ENCODE measurements at places on chromosomes 12 and 14.

- DNase-seq = no peak
Measured at GRCh38 chr12:28563286-28563685, 373.0 kb downstream of the CCDC91 start.

GRCh38 chr14:22925513-22925912 lies 3.7 kb downstream of the PRMT5 start:
- DNase-seq = no peak

GRCh38 chr12:93043877-93044209 lies 114.7 kb upstream of the EEA1 start:
- DNase-seq = no peak

DNA sequence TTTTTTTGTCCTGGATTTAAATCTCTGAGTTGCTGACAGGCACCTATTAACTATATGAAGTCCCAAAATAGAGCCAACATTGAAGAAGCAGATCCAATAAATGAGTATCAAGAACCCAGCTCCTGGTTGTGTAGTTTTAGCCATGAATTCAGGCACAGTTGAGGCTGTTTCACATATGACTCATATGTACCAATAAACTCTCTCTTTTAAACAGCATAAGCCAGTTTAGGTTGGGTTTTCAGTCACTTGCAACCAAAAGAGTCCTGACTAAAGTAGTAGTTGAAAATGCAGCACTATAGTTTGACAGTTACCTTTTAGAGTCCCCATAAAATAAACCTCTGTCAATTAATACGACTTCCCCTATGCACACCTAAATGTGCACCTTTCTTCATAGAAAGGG lies 389.9 kb downstream of the RPS29 start:
- DNase-seq = no peak

GRCh38 chr14:47606566-47606965 lies 68.8 kb downstream of the MDGA2 start:
- no peak for DNase-seq

- DNase-seq = no peak
Measured at GRCh38 chr14:84493779-84494178, 1036.2 kb upstream of the FLRT2 start.

GRCh38 chr12:127192391-127192790 lies 1074.6 kb upstream of the TMEM132C start:
- no peak for DNase-seq

DNA sequence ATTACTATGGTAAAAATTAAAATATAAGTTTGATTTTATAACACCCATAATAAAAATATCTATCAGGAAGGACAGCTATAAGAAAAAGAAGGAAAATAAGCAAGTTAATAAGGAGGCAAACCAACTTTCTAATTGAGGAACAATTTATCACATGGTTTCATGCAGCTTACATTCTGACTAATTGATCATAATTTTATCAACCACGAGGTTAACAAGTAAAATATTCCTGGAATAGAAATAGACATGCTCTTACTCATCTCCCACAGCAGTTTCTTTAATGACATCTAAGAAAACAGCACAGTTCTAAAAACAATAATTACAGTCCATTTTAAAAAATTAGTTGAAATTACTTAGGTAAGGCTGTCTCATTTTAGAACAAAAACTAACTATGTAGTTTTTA lies 130.8 kb upstream of the KRR1 start:
- no peak for DNase-seq

DNA sequence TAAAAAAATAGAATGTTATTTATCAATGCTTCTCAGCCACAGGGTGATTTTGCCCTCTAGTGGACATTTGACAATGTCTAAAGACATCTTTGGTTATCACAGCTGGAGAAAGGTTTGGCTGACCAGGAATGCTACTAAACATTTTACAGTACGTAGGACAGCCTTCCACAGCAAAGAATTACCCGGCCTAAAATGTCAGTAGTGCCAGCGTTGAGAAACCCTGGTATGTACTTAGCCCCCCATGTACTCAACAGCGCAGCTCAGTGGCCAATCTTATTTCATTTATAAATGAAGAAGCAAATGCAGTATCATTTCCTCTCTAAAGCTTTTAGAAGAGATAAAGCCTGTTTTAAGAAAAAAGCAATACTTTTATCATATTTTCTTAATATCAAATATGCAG lies 5.8 kb downstream of the MARK3 start:
- peak; percentile 48 for DNase-seq

DNA sequence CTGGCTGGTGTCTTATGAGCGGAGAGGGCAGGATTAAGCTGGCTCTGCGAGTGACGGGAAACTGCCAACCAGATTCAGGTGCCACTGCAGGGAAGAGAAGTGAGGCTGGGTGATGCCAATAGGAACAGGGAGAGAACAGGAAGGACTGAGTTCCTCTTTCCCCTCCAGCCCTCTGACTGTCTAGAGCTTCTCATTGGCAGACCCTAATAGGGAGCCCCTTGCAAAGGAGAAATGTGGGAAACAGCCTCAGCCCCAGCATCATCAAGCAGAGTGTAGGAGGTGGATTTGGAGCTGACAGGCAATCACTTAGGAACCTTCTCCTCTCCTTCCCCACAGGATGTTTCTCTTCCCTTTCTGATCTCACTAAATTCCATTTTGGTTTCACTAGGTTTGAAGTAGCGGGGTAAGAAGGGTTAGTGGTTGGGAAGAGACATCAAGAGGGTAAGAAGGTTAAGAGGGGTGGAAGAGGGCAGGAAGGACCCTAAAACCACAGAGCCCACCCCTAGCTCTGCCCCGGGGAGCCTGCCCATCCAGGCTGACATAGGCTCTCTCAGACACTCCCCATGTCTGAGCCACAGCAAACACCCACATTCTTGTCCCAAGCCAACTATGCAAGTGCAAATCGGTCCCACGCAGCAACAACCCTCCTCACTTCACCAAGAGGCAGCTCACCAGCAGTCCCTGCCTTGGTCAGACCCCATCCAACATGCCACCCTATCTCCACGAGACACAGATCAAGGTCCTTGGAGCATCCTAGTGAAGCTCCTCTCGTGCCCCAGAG lies 111.1 kb downstream of the STAB2 start:
- no peak for DNase-seq

DNA sequence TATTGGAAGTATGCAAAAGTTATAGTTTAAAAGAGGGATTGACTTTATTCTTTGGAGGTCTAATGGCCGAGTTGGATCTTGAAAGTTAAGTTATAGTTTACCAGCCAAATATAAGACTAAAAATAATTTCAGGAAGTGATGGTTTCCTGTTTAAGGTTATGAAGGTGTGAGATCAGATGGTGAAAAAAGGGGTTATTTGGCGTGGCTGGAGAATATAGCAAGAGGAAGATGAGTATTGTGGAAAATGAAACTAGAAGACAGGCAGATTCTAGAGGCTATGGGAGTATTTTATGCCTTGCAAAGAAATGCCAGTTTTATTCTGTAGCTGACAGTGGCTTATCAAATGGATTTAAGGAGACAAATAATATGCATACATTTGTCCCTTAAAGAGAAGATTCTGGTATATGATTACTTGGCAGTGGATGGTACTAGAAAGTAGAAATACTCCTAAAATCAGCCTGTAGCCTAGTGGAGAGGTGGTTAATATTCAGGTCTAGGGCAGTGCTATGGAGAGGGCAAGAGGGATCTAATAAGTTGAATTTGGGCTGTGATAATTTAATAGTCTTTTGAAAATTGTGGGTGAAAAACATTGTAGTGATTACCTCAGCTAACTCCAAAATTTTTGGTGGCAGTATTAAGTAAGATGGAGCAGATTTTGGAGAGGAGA lies 1091.8 kb upstream of the ATXN7L3B start:
- no peak for DNase-seq

DNA sequence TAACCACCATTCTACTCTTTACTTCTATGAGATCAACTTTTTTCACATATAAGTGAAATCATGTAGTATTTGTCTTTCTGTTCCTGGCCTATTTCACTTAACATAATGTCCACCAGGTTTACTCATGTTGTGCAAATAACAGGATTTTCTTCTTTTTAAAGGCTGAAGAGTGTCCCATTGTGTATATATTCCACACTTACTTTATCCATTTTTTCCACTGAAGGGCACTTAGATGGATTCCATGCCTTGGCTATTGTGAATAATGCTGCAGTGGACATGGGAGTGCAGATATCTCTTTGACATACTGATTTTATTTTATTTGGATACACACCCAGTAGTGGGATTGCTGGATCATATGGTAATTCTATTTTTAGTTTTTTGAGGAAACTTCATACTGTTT lies 181.1 kb upstream of the HMGA2 start:
- no peak for DNase-seq

DNA sequence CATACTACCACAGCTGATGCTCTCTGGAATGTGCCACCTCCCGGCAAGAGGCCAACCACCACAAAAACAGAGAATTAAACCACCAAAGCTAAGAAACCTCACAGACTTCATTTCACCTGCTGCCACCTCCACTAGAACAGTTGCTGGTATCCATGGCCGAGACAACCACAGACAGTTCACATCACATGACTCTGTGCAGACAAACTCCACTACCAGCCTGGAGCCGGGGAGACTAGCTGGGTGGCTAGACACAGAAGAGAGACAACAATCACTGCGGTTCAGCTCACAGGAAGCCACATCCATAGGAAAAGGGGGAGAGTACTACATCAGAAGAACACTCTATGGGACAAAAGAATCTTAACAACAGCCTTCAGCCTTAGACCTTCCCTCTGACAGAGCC lies 78.2 kb downstream of the RALGAPA1 start:
- DNase-seq = no peak

DNA sequence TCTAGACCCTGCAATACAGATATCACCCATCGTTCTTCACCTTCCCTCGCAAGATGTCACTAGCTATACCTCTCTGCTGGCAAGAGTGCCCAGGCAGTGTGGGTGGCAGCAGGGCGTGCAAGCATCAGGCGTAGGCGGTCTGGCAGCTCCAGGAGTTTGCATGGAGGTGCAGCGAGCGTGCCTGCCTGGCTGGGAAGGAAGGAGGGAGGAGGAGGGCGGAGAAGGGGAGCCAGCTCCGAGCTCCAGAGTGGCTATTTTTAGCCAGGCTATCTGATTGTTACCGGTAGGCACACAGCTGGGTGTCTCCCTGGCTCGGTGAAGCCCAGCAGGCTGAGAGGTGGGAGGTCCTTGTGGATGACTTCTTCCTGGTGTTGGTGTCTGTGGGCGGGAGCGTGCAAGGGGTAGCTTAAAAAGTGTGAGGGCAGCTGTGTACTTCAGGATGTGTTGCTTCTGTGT lies 6.2 kb downstream of the FOXJ2 start:
- no peak for DNase-seq

- DNase-seq = peak; percentile 16
Measured at GRCh38 chr14:80621701-80622100, 319.8 kb downstream of the CEP128 start.

DNA sequence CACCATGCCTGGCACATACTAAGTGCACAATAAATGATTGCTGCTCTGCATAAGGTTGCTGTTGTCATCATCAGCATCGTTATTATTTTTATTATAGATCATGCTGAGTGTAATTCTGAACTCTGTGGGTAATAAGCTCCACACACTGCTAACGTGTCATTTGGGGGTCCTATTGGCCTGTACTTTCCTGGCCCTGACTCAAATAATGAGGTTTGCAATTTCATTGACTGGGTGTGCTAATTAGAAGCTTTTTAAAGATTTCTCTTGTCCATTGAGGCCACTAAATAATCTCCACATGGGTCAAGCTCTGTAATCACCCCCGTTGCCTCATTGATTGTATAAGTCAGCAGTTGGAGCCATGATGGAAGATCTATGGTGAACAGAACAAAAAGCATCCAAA lies 320.8 kb upstream of the TMPO start:
- no peak for DNase-seq

DNA sequence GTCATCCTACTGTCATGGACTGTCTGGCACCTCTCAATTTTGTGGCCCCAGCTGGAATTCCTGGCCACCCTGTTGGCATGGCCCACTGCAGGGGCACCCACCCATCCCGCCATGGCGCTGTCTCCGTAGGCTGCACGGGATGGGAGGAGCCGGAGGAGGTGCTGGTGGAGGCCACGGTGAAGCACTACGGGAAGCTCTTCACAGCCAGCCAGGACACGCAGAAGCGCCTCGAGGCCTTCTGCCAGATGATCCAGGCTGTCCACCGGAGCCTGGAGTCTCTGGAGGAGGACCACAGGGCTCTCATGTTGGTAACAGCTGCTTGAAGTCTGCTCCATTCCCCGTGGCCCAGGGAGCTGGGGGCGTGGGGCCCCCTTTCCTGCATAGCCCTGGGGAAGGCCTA lies 3.9 kb downstream of the CCDC197 start:
- DNase-seq = no peak

DNA sequence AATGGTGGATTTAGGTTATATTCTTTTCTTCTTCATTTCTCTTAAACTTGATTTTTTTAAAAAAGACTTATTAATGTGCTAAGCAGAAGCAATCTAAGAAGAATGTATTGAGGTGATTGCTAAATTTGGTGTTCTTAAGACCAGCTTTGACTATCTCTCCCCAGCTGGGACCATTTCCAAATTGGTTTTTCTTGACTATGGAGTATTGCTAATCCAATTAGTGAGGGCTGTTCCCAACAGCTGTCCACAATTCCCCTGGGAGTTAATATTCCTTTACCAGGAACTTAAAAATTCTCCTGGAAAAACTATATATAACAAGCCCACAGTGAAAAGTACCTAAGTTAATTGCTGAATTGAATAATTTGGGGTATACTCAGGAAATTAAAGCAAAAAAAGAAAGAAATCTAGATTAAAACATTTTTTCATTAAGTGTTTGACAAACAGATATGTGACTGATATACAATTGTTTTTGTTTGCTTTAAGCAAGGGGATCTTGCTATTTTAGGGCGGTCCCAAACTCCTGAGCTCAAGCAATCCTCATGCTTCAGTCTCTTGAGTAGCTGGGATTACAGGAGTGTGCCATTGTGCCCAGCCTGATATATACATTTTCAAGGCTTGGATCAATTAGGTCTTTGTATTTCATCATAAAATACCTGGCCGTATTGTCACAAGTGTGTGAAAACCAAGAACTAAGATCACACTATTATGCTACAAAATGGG lies 105.0 kb downstream of the FAR2 start:
- DNase-seq = no peak

DNA sequence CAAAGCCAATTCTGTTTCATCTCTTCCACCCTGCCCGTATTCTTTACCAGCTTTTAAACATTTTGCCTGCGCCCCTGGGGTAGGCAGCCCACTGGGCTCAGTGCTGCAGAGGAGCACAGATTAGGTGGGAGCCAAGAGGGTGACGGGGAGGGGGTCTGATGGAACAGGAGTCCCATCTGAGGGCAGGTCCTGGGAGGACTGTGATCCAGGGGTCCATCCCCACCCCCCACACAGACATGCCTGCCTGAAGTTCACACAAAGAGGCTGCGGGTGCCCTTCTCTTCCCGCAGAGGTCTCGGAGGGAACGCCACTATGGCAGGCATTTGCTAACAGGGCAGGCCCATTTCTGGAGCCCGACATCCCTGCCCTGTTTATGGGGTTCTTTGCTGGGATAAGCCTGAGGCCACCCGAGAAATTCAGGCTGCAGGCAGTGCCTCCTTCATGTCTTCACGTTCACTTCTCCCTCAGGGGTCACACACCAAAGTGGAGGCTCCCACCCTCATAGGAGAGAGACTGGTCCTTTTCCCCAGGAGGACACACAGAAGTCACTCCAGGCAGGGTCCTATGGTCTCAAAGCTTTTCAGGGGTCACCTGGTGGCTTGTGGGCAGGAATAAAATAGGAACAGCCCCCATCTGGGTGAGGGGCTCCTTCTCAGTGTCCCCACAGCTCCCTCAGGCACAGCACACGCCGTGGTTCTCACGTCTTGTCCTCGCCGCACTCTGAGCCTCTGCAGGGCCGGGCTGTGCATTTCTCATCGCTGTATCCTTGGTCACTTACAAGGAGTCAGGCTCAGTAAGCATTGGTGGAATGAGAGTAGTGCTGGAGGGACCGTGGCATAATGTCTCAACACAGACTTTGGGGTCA lies 12.9 kb downstream of the VASH1 start:
- DNase-seq = no peak

Data from HCT116 (cell line).